Endothelial cell (in vitro differentiated cells): ENCODE measurements at places on chromosomes 5 and 9. TPM values are rescaled to one million over a fixed set of nuclear protein-coding genes. Genes with fewer than 3 reads are reported as not detected.

IFT74 gene
- 6.5 TPM for total RNA-seq

ZNF483 gene
- 24.0 TPM for total RNA-seq

ISL1 gene
- 0.67 TPM for total RNA-seq

HACD4 gene
- 5.7 TPM for total RNA-seq

SREK1 gene
- 68.2 TPM for total RNA-seq

TMEM215 gene
- total RNA-seq, result 0.18 TPM
